ENCODE measurements at places on chromosomes 1 and 21. TPM values are rescaled to one million over a fixed set of nuclear protein-coding genes. Genes with fewer than 3 reads are reported as not detected.

The WDR4 gene
- 24.4 TPM for total RNA-seq

The MACO1 gene
- 73.2 TPM for total RNA-seq

The PLA2G2F gene
- not detected for total RNA-seq

The CD164L2 gene
- not detected for total RNA-seq

The SPATA46 gene
- not detected for total RNA-seq

The CYP4B1 gene
- not detected for total RNA-seq

The OR2L5 gene
- total RNA-seq = 3.1 TPM

The RIPPLY3 gene
- not detected for total RNA-seq

The ZC3H11A gene
- 124 TPM for total RNA-seq

The KIAA1614 gene
- 4.4 TPM for total RNA-seq

The CCDC27 gene
- not detected for total RNA-seq

The CYP4A22 gene
- not detected for total RNA-seq

The RXFP4 gene
- total RNA-seq = not detected

The NR1I3 gene
- total RNA-seq = not detected

The HTR6 gene
- 0.31 TPM for total RNA-seq

The PRAMEF6 gene
- not detected for total RNA-seq

The HES2 gene
- not detected for total RNA-seq

The FCRL6 gene
- not detected for total RNA-seq

The HSD3B1 gene
- not detected for total RNA-seq

The ZNF593OS gene
- not detected for total RNA-seq

The OR2T29 gene
- total RNA-seq = not detected

The ANXA9 gene
- not detected for total RNA-seq

The CDA gene
- total RNA-seq = not detected

The CLDN8 gene
- total RNA-seq = not detected

The OR2L13 gene
- total RNA-seq = 1.9 TPM

The IVL gene
- not detected for total RNA-seq

The SH2D2A gene
- not detected for total RNA-seq

The RPTN gene
- total RNA-seq = not detected

The C8A gene
- not detected for total RNA-seq

The CBS gene
- 122 TPM for total RNA-seq

The EPHX1 gene
- 9.4 TPM for total RNA-seq

The PADI2 gene
- total RNA-seq = 1.6 TPM

The C1orf87 gene
- not detected for total RNA-seq

The HSD3B2 gene
- total RNA-seq = not detected

The PERM1 gene
- total RNA-seq = 0.63 TPM

The CDK18 gene
- 1.3 TPM for total RNA-seq

The CD34 gene
- total RNA-seq = 2.5 TPM

The SLC37A1 gene
- total RNA-seq = 36.9 TPM

The LEPR gene
- 13.8 TPM for total RNA-seq

The SPATA21 gene
- 0.31 TPM for total RNA-seq

The KRTAP10-12 gene
- total RNA-seq = not detected

The DMBX1 gene
- total RNA-seq = not detected

The GPR3 gene
- 0.31 TPM for total RNA-seq

The CLEC20A gene
- not detected for total RNA-seq

The HFM1 gene
- 53.8 TPM for total RNA-seq

The MYBPH gene
- total RNA-seq = not detected

The TRIM67 gene
- total RNA-seq = 61.7 TPM

The CHIA gene
- total RNA-seq = not detected

The MLLT11 gene
- 72.9 TPM for total RNA-seq
